ENCODE measurements at places on chromosomes 4 and X.
A peak's percentile ranks its signal among the peaks of the same experiment; 100 is the strongest.

DNA sequence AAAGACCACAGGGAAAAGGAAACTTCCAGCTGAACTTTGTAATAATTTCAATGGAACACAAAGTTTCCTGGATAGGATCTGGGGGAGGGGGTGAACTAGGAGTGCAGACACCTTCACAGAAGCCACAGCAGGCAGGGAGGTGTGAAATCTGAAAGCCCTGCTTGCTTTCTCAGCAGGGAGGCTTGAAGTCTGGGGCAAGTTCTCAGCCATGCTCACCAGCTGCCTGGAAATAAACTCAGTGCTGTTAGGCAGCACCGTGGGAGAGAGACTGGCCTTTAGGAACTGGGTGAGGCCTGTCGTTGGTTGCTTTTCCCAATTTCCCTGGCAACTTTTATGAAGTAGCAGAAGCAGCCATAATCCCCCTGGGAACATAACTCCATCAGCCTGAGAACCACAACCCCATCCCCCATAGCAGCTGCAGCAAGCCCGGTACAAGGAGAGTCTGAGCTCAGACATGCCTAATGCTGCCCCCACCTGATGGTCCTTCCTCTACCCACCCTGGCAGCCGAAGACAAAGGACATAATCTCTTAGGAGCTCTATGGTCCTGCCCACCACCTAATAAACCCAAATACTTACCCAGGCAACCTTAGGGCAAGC is 39.2 kb upstream of the NMU start:
- DNase-seq: peak; percentile 29

- DNase-seq: no peak
These were observed 8.7 kb downstream of the SFRP2 start for GRCh38 chr4:153780221-153780620.

- DNase-seq: no peak
These were observed 5.4 kb downstream of the STBD1 start for GRCh38 chr4:76311896-76312331.

DNA sequence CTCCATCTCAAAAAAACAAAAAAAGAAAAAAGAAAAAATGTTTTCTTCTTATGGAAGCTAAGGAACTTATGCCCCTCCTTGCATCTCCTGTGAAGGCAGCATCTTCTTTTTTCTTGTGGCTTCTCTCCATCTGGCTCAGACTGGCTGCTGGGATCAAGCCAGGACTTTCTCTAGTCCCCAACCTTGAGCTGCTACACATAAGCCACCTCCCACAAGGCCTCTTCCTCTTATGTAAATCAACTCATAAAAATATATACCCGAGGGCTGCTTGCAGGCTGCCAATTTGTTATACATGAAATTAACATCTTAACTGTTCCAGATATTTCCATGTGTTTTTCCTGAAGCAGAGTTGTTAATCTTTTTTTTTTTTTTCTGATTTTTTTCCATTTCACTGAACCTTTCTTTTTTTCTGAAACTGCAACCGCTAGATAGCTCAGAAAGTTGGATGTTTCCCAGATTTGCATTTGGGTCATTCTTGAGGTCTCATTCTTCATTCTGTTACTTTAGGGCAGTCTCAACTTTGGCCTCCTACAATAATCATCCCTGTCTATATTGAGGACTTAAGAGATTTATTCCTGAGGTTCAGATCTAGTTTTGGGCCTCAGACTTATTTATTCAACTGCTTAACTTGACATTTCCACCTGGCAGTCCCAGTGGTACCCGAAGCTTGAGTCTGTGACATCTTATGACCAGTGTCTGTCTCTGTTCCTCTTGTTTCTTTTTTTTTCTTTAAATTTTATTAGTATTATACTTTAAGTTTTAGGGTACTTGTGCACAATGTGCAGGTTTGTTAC is 10.3 kb downstream of the SNX25 start:
- no peak for DNase-seq

Measured in NCI-H2171 (cell line).